ENCODE measurements at places on chromosomes 2 and 18. TPM values are rescaled to one million over a fixed set of nuclear protein-coding genes. Genes with fewer than 3 reads are reported as not detected.

Gene SNTG2
- total RNA-seq = 1.8 TPM

Gene CHRNA1
- not detected for total RNA-seq

DNA sequence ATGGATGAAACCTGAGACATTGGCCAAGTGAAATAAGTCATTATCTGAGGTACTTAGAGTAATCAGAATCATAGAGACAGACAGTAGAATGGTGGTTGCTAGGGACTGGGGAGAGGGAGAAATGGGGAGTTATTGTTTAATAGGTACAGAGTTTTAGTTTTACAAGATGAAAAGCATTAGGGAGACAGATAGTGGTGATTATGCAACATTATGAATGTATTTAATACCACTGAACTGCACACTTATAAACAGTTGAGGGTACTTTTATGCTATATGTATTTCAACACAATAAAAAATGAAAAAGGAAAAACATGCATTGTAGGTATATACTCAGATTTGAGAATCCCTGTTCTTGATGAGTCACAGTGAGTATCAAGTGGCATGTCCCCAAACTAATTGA lies 59.7 kb downstream of the EPC2 start:
- no peak for DNase-seq

GRCh38 chr2:10875126-10875525 lies 36.6 kb upstream of the KCNF1 start:
- DNase-seq = no peak

- peak; percentile 65 for DNase-seq
These were observed 128.5 kb downstream of the QPCT start for GRCh38 chr2:37472959-37473358.

GRCh38 chr18:48902023-48902855 lies 48.5 kb downstream of the SMAD7 start:
- peak; percentile 95 for DNase-seq

- DNase-seq = no peak
These were observed 1494.7 kb downstream of the SUCLG1 start for GRCh38 chr2:82964341-82964740.

Data from lung (tissue), 17 donors.